ENCODE measurements at places on chromosomes 3 and 15. TPM values are rescaled to one million over a fixed set of nuclear protein-coding genes. Genes with fewer than 3 reads are reported as not detected.

The NIPA2 gene
- total RNA-seq: 70.5 TPM

GRCh38 chr3:164507886-164508285 is 570.4 kb downstream of the SI start:
- no peak for DNase-seq

DNA sequence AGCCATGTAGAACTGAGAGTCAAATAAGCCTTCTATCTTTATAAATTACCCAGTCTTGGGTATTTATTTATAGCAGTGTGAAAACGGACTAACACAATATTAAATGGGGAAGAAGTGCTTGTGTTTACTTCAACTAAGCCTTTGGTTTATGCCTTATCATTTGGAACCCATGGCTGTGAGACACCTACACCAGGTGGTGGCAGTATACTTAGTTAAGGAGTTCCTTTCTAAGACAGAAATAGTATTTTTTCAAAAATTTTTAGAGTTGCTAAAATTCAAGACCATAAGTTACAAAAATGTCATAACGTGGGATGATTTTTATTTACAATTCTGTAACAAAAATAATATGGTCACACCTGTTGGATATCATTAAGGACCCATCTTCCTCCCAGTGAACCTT is 354.5 kb upstream of the SOX14 start:
- no peak for DNase-seq

GRCh38 chr3:33547101-33547500 is 106.9 kb upstream of the UBP1 start:
- DNase-seq: no peak

- no peak for DNase-seq
Measured at GRCh38 chr3:8157640-8158039, 344.0 kb upstream of the LMCD1 start.

The KCNMB3 gene
- 0.29 TPM for total RNA-seq

GRCh38 chr3:190301591-190301990 is 20.7 kb downstream of the CLDN1 start:
- DNase-seq: no peak

DNA sequence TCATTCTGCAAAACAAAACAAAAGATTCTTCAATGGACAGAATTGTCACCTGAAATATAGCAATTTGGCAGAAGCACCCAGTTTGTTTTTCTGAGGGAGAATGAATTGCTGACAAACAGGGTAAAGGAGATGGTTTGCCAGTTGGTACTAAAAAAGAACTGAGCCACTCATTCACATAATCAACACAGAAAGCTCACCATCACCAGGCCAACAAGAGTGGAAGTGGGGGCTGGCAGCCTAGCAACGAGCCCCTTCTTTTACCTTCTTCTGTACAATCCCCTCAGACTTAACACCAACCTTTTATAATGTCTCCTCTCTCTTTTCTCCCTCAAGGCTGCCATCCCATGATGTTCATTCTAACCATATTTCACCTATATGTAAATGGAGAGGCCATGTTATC is 5.9 kb downstream of the TOP2B start:
- no peak for DNase-seq

The SLC15A2 gene
- 1.1 TPM for total RNA-seq

DNA sequence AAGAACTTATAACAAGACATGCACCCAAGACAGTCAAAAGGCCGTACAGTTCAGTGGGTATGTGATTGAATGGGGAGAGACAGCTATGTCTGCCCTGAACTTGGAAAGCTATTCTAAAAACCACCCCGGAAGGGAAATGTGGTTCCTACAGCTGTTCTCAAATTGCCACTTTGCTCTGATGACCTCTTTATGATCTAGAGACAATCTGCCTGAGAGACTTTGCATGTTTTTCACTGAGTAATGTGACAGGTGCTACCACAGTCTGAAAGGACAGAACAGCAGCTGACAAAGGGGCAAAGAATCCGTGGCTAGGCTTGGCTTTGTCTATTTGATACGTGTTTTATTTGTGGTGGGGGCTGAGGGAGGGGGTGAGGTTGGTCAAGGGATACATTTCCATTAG is 148.3 kb upstream of the NPHP3 start:
- no peak for DNase-seq

The PP2D1 gene
- not detected for total RNA-seq

The DLL4 gene
- not detected for total RNA-seq

DNA sequence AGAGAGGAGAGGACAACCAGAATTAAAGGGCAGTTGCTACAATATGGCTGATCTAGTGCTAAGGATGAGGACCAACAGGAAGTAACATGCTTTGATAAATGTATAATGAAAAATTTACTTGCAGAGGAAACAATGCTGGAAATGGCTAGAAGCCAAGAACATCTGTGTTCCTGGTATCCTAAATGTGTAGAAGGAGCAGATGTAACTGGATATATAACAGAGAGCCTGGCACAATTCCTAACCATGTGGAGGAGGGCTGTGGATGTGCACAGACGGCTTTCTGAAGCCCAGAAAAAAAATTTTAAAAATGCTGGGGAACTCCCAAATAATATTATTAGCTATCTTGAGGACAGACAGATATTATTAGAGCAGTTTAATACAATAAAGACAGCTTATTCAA is 159.4 kb upstream of the GBE1 start:
- no peak for DNase-seq

The CAPN3 gene
- total RNA-seq: 2.7 TPM

DNA sequence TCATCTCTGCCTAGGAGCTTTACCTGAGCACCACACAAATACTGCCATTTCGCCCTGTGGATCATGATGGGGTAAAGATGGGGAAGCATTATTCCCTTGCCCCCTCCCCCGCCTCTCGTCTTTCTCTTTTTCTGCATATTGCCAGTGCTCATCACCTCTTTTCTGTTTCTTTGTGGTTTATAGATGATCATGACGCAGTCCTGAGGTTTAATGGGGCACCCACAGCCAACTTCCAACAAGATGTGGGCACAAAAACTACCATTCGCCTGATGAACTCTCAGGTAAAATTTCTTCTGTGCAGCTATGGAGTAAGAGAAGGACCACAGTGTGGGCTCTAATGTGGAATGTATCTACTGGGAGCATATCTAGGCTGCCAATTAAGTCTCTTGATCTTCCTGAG is 88.2 kb downstream of the RPL39L start:
- DNase-seq: no peak

GRCh38 chr15:42184296-42184695 is 23.8 kb downstream of the VPS39 start:
- no peak for DNase-seq

The GXYLT2 gene
- total RNA-seq: not detected

DNA sequence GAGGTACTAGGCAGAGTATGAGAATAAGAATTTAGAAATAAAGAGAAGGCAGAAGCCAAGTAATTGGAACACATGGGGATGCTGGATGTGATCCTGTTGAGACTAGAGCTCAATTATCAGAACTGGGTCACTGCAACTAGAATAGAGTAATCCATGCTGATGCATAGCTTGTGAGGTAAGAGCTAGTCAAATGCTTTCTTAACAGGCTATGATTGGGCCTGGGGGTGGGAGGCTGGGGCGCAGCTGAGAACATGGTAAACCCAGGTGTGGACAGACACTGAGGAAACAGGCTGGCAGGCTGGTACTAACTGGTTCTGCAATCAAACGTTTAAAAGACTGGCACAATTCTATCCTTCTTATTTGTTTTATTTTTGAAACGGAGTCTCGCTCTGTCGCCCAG is 50.5 kb upstream of the LRRFIP2 start:
- no peak for DNase-seq

The GOLGA8T gene
- total RNA-seq: 0.19 TPM

GRCh38 chr3:139602003-139602402 is 62.5 kb upstream of the RBP1 start:
- DNase-seq: no peak

DNA sequence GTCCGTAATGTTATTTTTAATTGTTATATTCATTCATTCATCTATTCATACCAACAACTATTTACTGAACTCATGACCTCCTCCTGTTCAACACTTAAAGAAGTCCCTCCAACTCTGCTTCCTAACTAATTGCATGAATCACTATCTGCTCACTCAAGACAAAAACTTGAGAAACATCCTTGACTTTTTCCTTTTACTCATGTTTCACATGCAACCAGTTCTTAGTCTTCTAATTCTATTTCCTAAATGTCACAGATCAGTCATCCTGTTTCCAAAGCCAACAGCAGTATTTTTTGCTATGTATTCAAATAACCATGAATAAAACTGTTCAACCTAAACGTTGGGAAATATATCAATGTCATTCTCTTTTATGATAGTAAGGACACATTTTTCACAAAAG is 124.6 kb upstream of the GBE1 start:
- no peak for DNase-seq

The SPRED1 gene
- 0.92 TPM for total RNA-seq

The GCSAM gene
- total RNA-seq: 11.7 TPM

DNA sequence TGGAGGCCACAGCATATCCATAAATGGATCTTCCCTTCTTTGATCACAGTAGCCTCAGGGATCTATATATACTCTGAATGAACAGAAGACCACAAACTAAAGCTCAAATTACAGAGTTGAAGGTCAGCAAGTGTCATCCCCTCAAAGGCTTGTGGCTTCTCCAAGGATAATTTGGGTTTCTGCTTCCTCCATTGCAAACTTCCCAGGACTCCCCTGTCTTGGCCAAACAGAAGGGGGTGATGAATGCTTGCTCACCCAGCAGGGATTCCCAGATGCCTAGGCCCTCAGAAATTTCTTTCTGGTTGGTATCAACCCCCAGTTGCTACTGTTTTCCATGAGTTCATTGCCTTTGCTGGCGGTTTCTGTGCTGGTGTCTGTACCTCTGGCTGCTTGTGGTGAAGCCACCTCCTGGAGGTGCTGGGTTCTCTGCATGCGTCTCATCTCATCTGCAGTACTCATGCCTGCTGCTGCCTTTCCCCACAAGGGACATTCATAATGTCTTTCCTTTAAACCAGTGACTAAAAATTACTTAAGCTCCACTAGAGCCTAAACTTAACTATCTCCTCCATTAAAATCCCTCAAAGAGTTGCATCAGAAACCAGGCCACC is 17.7 kb downstream of the ENTPD3 start:
- DNase-seq: no peak

DNA sequence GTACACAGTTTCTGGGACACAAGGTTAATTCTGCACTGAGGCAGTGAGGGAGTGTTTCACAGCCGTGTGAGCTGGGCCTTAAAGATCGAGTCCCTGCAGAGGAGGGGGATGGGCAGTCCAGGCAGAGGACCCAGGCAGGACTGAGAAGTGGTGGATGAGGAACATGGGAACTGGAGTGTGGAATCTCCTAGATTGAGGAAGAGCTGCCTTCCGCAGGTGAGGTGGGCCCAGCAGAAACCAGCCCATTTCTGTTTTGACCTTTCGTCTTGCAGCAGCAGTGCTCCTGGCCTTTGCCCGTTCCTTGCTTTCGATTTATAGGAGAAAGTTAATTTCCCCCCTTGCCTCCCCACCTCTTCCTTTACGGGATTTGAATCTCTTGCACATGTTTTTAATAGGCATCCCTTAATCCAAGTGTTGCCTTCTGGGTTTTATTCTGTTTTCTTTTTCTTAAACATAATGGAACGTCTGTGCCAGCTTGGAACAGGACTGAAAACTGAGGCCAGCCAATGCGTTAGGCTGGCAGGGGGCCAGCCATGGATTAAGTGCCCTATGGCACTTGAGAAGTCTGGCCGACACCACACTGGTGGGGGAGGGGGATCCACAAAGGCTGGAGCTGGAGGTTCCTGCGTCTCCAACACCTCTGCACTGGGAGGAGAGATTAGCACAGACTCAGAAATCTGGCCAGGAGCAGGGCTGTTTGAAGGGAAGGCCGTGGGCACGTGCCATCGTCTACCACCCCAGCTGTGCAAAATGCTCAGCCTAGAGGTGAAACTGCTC is 78.1 kb downstream of the AAGAB start:
- no peak for DNase-seq

The ADAMTS9 gene
- not detected for total RNA-seq

DNA sequence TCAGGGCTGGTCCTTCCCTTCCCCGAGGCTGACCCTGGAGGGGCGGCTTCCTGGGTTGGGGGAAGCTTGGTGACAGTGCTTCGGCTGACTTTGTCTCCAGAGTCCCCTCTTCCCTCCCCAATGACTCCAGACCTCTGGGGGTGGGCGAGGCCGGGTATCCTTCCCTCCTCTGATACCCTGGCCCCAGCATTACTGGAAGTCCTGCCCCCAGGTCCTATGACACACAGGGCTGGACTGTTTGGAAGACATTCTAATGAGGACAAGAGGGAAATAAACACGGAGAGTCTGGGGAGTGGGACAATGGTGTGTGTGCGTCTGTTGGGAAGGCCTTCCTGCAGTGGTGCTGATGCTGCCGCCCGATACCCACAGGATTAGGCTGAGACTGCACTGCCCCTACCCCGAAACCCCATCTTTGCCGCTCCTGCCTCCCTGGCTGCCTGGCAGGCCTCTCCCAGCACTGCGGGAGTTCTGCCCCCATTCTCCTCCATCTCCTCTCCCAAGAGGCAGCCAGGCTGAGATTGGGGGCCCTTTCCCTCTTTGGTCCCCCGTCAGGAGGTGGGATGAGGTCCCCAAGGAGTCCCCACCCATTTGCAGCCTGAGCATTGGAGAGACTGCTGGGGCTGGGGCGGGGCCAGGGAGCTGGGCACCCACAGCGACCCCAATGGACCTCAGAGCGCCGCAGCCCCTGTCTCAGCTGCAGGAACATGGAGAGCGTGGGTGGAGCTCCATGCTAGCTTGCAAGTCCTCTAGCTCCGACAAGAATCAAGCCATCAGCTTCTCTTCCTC is 29.7 kb upstream of the FBLN2 start:
- no peak for DNase-seq

The LYZL4 gene
- not detected for total RNA-seq

DNA sequence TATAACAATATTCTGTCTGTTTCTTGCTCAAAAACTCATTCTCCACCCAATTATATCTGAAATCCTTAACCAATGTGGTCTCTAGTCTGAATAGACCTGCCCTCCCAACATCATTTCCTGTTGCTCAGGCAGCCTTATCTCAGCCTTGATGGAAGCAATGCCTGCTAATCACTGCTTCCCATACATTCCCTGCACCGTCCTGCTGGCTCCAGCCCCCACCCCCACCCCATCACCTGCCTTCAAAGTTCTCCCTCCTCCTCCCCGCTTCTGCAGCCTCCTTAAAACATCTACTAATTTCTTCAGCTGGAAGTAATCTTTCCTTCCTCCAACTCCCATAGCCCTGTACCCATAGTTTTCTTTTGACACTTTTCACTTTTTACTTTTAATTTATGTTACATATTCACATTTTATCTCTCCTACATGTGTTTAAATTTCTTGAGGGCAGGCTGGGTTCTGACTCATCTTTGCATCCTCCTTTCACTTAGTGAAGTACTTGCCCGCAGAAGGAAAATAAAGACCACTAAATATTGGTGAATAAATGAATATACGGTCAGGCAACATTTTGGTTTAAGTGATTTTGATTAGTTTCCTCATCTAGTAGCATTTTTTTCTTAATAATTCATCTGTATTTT is 98.2 kb downstream of the MEIS2 start:
- DNase-seq: no peak

DNA sequence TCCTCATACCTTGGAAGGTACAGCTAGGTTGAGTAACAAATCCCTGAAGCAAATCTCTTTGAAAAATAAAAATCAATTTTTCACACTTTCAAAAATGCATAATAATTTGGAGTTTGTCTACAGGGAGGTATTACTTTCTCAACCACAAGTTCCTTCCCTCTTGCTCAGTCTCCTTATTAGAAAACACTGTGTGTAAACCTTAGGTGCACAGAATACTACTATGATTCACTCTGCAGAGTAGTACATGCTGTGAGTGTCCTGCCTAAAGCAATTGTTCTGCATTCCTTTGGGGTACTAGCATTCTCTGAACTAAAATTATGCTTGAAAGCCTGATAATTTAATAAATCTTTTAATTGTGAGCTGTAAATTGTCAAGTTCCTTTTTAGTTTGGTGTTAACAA is 115.9 kb upstream of the EPHA3 start:
- no peak for DNase-seq

Measured in activated CD4-positive, alpha-beta memory T cell treated with anti-CD3 and anti-CD28 coated beads for 36 hours (primary cell).